ENCODE measurements at places on chromosomes 16 and 17. TPM values are rescaled to one million over a fixed set of nuclear protein-coding genes. Genes with fewer than 3 reads are reported as not detected.
A peak's percentile ranks its signal among the peaks of the same experiment; 100 is the strongest.

GRCh38 chr17:4008082-4008435 lies 43.8 kb upstream of the ATP2A3 start:
- no peaks in the 10 kb centered on the region for H3K36me3 ChIP-seq
- no peaks in the 10 kb centered on the region for H3K27me3 ChIP-seq
- no peaks in the 10 kb centered on the region for H3K4me1 ChIP-seq
- DNase-seq = no peak
- no peak overlapping the region for H3K4me3 ChIP-seq
- H3K27ac ChIP-seq = no peak overlapping the region

Gene DHRS7C
- not detected for total RNA-seq

Gene RCVRN
- total RNA-seq = not detected

Gene CRYM
- 12.9 TPM for total RNA-seq

Gene PDIA2
- total RNA-seq = 1.3 TPM

DNA sequence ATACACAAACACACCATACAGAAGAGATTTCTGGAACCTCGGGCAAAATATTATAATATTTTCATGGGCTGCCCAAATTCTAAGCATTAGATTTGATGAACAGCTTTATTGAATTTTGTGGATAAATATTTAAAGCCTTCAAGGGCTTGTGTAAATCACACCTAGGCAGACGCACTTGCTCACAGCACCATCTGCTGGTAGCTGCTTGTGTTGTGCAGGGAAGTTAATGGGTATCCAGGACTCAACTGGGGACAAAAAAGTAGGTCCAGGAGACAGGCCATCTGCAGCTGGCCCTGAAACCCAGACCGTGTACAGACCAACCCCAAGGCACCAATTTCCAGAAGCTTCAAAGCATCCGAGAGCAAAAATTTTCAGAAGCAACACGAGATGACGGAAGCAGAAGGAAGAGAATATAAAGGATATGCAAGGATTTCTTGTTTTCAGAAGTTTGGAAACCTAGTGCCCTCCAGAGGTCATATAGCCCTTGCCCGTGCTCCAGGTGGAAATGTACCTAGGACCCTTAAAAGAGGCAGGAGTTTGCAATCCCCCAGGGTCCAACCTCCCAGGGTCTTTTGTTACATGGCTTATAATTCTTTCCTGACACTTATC lies 140.0 kb downstream of the CHD9NB start:
- H3K27me3 ChIP-seq = no peaks in the 10 kb centered on the region
- no peak overlapping the region for H3K27ac ChIP-seq
- no peak overlapping the region for H3K4me3 ChIP-seq
- H3K4me1 ChIP-seq = no peaks in the 10 kb centered on the region
- DNase-seq = peak; percentile 82

Measured in H1 (cell line).